Activated CD4-positive, alpha-beta T cell treated with anti-CD3 and anti-CD28 coated beads for 36 hours (primary cell): ENCODE measurements at places on chromosomes 5 and 9.
A peak's percentile ranks its signal among the peaks of the same experiment; 100 is the strongest.

DNA sequence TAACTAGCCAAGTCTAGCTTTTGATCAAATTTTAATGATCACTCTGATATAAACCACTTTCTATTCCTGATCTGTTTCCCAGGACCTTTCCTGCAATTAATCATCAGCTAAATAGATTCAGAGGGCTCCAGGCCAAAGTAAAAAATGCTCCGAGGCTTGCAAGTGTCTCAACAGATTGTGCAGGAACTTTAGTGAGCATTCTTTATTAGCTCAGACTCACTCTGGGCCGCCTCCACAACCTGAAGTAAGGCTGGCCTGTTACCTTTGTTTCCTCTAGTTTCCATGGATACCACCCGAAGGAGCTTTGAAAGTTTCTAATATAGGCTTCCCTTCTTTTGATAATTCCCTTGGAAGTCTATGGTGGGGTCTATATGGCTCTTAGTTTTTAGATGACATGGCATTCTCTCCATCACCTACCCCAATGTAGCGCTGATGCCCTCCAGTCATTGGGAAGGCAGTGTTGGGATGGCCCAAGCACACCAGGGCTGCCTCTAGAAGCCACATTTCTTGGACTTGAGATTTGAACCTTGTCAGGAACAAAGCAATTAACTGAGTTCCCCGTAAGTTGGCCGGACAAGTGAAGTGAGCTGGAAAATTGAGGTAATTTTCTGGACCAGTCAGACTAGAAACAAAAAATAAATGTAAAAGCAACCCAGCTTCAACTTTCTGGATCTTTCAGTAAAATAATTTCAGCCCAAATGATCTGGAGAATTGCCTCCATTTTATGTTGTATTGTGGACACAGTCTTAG is 97.6 kb upstream of the LHFPL2 start:
- no peak for DNase-seq

GRCh38 chr5:73431204-73431851 is 17.2 kb downstream of the FOXD1 start:
- DNase-seq: no peak

- DNase-seq: no peak
These were observed 29.5 kb downstream of the KCNN2 start for GRCh38 chr5:114391321-114391720.

GRCh38 chr5:145946112-145946861 is 9.9 kb downstream of the SH3RF2 start:
- DNase-seq: peak; percentile 37

GRCh38 chr5:127988146-127988760 is 95.3 kb upstream of the SLC12A2 start:
- DNase-seq: no peak

- DNase-seq: no peak
These were observed 87.1 kb upstream of the CKMT2 start for GRCh38 chr5:81146031-81146430.

- DNase-seq: no peak
These were observed 672.3 kb upstream of the RGMB start for GRCh38 chr5:98101131-98101530.

DNA sequence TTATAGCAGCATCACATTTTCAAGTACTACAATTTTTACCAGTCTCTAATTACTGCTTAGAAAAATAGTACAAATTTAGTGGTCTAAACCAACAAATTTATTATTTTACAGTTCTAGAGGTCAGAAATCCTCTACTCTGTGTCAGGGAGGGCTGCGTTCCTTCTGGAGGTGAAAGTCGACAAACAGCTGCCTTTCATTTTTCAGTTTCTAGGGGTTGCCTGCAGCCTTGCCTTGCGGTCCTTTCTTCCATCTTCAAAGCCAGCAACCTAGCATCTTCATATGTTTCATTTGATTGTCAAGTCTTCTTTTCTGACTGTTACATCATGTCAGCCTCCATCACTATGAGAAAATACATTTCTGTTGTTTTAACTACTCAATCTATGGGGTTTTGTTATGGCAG is 1022.1 kb downstream of the CDH18 start:
- DNase-seq: no peak

DNA sequence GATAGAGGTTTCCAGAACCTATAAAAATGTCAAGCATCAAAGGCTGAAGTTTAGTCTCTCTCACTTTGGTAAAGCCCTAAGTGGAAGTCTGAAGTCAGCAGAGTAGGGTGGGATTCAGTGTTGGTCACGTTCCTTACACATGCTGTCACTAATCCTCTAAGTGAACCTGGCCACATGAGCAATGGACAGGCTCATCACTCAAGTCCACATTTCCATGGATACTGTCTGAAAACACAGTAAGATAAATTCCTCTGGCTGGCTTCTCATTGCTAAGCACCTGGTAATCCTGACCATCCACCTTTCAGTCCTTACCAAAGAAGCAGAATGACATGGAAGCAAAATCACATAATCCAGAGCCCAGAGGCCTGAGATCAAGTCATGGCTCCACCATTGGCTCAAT is 43.8 kb downstream of the GNA14 start:
- DNase-seq: no peak
